T-helper 9 cell (primary cell): ENCODE measurements at places on chromosomes 4 and X.

- no peak for DNase-seq
Measured at GRCh38 chrX:69155786-69156520, 9.3 kb downstream of the PJA1 start.

DNA sequence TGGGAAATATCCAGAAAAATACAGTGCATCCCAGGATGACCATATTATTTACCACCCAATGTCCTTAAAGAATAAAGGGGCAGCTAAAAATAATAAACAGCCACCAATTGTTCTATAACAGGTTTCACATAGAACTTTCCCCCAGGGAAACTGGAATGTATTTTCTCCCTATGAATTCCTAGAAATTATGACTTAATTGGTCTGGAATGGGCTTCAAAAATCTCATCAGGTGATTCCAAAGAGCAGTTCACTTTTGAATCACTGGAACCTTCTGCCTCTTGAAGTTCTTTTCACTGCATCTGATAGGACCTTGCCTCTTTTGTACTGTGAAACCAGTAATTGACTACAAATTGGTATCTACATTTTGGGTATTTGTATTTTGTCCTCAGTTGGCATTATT, 119.3 kb downstream of the ZNF330 start:
- DNase-seq: no peak

GRCh38 chr4:32560306-32560705, 1840.1 kb downstream of the PCDH7 start:
- no peak for DNase-seq

- DNase-seq: no peak
Measured at GRCh38 chrX:110346681-110347080, 12.0 kb upstream of the RTL9 start.

- no peak for DNase-seq
Measured at GRCh38 chrX:47241201-47242011, 8.6 kb downstream of the USP11 start.

DNA sequence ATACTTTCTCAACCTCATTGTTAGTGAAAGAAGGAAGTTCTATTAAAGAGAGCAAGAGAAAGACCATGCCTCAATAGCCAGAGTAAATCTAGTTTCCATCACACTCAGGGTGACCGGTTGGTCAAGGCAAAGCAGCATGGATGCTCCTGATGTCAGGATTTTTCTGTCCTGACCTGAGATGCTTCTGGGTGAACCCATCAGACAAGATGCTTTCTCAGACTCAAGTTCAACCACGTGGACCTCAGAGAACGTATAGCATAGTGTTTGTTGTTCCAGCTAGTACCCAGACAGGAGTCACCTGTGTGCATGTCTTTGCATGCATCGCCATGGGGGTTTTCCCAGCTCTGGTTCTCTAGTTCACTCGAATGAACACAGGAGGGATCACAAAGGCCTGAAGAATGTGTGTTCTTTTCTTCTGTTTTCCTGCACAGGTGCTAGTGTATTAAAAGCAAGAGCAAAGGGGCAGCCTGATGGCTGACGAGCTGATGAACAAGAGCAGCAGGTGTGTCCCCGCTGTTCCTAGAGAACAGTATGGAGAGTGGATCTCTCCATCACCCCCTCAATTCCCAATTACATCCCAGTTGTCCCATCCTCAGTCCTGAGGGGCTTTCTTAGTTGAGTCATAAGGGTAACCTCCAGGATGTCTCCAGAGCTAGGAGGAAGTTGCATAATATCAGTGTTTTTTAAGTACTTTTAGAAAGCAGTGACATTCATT, 110.5 kb upstream of the ENPP6 start:
- DNase-seq: no peak

DNA sequence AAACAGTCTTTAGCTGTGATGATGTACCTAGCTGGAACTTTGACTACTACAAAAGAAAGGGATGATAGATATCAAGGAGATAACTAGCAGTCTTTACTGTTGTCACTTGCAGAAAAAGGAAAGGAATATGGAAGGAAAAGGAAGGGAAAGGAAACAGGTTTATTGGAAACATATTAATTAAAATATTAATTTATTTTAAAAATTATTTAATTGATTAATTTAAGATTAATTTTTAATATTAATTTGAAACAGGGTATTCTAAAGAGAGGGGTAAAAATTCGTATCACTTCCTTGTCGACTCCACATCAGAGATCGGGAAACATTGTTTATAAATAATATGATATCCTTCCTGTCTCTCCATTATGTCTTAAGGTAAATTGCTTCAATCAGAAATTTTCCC, 186.5 kb upstream of the IL15 start:
- DNase-seq: no peak

DNA sequence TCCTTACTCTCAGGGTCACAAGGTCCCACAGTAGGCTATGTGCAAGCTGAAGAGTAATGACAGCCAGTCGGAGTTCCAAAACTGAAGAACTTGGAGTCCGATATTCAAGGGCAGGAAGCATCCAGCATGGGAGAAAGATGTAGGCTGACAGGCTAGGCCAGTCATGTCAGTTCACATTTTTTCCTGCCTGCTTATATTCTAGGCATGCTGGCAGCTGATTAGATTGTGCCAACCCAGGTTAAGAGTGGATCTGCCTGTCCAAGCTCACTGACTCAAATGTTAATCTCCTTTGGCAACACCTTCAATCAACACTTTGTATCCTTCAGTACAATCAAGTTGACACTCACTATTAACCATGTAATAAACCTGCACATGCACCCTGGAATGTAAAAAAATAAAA, 960.9 kb upstream of the HS3ST1 start:
- DNase-seq: no peak

- no peak for DNase-seq
Measured at GRCh38 chr4:66123190-66123589, 452.9 kb upstream of the EPHA5 start.

GRCh38 chrX:111216293-111216801, 53.9 kb downstream of the CAPN6 start:
- no peak for DNase-seq

DNA sequence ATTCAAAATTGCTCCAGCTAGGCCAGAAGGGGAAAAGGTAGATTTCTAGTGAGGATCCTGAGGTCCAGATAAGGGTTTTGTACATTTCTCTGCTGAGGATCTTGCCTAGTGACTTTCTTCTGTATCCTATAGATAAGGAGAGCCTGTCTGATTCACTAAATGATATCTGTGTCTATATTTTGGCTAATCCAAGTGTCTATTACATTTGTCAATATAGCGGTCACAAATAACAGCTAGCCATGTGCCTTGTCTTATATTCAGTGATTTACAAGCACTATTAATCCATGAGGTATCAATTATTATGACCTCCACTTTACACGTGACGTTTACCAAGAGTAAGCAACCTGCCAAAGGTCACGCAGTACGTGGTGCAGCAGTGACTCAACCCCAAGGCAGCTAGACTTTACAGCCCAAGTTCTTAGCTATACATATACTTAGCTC, 41.6 kb downstream of the TMEM165 start:
- no peak for DNase-seq

- DNase-seq: no peak
Measured at GRCh38 chr4:36206012-36206411, 38.3 kb downstream of the ARAP2 start.

DNA sequence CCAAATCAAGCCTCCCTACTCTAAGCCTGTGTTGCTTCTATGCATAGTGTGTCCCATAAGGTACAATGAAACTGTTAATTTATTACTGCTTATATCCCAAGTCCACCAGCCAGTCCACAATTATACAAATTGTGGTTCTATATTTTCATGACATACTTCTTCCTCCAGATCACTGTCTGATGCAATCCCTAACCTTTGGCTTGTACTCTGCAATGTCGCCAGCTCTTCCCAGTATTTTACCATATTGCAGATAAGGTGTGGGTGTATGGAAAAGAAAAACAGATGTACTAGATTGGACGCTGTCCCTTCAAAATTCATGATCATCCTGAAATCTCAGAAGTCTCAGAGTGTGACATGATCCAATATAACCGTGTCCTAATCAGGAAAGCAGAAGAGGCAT, 286.2 kb downstream of the GASK1B start:
- DNase-seq: no peak

GRCh38 chrX:153761863-153762262, 2.2 kb upstream of the PLXNB3 start:
- DNase-seq: no peak

- no peak for DNase-seq
Measured at GRCh38 chr4:162170509-162170908, 6.7 kb upstream of the FSTL5 start.

DNA sequence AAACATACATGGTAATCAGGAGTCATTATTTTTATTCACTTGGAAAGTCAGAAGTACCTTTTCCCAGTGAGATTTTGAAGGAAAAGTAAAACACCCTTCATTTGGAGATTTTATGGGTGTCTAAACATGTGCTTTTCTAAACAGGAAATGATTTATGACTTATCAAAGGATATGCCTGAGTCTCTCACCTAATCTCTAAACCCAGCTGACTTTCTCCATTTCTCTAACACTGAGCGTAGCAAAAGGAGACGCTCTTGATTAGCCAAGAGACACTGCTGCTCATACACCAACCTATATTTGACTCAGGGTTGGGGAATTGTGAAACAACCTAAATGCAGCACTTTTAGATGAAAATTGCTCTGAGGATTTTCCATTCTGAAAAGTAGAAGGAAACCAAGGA, 468.5 kb upstream of the FTHL17 start:
- DNase-seq: no peak

DNA sequence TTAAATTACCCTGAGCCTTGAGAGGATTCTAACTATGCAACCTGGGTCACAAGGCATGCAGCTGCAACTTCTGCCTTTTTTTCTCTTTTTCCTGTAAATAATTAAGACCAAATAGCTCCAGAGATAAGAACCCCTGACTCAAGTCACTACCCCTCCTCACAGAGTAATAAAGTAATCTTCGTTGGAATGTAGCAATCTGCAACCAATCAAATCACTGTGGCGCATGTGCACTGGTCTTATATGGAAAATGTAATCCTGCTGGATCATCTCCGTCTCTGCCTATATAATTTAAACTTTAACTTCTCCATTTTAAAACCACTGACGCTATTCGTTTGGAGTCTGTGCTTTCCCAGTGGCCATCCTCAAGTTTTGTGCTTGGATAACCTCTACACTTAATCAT, 6.1 kb upstream of the EFHC2 start:
- no peak for DNase-seq

DNA sequence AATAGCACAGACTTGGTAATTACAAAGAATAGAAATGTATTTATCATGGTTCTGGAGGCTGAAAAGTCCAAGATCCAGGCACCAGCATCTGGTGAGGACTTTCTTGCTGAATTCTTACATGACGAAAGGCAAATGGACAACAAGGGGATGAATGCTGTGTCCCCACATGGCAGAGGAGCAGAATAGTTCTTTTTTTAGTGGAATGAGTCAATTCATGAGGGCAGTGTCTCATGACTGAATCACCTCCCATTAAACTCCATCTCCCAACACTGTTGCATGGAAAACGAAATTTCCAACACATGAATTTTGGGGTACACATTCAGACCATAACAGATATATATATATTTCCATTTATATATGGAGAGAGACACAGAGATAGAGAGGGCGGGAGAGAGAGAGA, 628.3 kb downstream of the TRIML1 start:
- DNase-seq: no peak

GRCh38 chr4:82784681-82785610, 13.7 kb downstream of the SCD5 start:
- no peak for DNase-seq

GRCh38 chr4:106058921-106059320, 163.7 kb downstream of the NPNT start:
- DNase-seq: no peak

DNA sequence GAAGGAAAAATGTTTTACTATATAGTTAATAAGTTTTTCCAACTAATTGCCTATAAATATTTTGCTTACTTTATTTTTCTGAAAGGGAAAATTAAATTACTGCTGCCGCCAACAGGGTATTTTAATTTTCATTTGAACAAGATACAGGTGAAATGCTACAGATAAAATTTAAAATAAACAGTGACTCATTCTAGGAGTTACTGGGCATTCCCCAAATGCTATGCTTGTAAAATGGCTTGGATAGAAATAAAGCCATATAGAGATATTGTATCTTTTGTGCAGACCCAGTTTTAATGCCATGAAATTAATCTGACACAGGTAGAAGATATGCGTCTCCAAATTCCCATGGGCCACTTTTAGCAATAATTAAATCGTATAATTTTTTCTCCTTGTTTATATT, 144.5 kb downstream of the NAP1L3 start:
- DNase-seq: no peak

DNA sequence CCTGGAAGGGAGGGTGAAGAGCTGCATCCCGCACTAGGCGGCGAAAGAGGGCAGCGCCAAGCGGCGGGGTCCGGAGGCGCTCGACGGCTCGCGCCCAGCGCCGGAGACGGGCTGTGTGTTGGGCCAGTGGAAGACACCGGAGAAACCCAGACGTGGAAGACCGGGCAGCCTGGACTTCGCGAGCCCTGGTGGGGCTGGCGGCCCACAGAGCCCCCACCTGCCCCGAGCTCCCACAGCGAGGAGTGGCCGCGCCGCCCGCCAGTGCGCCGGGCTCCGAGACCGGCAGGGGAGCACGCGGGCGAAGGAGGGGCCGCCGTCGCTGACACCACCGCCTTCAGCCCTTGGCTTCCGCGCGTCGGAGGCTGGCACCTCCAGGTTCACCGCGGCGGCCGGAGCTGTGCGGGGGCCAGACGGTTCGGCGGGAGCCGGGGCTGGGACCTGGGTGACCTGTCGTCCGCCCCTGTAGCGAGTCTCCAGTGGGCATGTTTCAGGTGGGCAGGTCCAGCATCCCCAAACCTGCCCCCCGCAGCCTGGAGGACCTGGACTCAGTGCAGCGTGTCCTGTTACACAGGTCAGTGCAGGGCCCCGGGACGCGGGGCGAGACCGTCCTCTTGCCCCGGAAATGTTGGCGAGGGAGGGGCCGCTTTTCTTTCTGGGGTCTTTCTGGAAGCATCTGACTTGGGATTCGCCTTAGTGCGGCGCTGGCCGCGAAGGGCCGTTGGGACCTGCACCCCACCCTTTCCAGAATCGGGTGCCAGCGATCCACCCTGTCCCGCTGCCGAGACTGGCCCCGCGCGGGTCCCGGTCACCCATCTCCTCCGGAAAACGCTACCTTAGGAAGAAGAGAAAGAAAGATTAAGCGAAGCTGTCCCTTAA, 9.6 kb upstream of the INTU start:
- no peak for DNase-seq

DNA sequence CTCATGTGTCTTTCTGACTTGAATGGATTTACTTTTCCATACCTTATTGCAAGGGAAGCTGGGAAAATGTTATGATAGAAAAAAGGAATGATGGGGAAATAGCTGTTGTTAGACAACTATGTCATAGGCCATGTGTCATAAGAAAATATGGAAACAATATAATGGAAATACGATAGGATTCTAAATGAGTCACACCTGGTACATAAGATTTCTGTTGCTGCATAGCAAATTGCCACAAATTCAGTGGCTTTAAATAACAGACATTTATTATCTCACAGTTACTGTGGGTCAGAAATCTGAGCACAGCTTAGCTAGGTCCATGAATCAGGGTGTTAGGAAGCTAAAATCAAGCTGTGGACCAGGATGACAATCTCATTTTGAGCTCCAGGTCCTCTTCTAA, 44.6 kb upstream of the ANKRD50 start:
- no peak for DNase-seq

GRCh38 chr4:55468724-55469123, 73.0 kb downstream of the TMEM165 start:
- DNase-seq: no peak

- DNase-seq: no peak
Measured at GRCh38 chr4:156193800-156194199, 240.1 kb upstream of the CTSO start.
